ENCODE measurements at places on chromosomes 5 and 9.
A peak's percentile ranks its signal among the peaks of the same experiment; 100 is the strongest.

DNA sequence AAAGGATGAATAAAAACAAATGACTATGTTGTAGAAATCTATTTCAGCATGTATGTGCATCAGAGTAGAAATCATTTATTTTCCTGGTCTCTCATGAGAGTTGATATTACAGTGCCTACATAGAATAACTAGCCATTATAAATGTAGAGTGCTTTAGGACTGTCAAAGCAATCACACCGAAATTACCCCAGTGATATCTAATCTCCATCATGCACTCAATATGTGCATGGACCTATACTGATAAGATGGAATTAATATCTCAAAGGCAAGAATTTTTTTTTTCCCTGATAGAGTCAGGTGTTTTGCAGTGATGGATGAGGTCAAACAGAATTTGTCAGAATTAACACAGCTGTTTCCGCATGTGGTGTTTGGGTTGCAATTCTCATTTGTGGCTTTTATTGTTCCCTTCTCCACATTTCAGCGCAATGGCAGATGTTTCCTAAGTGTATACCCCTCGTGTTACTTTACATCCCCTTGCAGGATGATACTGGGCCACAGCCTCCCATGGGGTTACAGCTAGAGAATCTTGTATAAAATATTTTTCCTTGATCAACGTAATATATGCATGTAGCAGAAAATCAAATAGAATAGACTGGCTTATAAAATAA is 298.8 kb downstream of the RASEF start:
- no peak for DNase-seq

DNA sequence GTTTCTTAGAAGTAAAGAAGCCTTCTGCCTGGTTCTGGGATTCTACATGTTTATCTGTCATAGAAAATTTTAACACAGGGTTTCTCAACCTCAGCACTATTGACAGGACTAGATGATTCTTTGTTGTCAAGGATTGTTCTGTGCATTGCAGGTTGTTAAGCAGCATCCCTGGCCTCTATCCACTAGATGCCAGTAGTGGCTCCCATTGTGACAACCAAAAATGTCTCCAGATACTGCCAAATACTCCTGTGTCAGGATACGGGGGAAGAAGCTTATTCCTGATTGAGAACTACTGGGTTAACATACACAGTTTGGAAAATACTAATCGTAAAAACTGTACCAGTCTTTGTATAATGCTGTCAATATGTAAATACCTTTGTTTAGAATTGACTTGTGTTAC is 167.1 kb downstream of the NIPBL start:
- peak; percentile 17 for DNase-seq

DNA sequence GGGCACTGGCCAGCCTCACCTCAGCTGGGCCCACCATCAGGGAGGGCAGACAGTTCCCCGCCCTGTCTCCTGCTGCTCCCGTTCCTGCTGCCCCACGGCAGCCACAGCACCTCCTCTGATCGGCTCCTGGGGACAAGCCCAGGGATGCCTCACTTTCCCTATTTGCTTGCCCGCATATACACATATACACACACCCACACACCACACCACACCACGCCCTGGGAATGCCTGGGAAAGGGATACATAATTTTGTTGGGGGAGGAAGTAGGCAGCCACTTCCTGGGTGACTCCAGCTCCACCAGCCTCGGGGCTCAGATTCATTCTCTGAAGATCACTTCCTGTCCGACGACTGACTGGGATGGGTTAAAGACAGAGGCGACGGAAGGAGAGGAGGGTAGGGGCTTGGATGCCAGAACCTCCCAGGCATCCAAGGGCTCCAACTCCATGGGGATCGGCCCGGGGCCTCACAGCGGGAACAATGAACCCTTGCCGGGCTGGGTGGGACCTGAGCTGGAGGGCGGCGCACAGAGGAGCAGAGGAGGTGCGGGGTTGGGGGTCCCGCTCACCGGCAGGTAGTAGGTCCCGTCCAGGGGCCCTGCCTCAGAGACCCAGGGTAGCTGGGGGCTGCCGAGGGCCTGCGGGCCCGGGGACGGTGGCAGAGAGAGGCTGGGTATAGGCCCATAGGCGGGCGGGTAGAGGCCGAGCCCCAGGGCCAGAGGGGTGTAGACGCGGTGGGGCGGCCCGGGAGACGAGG is 2.0 kb upstream of the MZB1 start:
- peak; percentile 80 for DNase-seq

GRCh38 chr9:7489036-7489435 is 310.5 kb downstream of the DMAC1 start:
- no peak for DNase-seq

DNA sequence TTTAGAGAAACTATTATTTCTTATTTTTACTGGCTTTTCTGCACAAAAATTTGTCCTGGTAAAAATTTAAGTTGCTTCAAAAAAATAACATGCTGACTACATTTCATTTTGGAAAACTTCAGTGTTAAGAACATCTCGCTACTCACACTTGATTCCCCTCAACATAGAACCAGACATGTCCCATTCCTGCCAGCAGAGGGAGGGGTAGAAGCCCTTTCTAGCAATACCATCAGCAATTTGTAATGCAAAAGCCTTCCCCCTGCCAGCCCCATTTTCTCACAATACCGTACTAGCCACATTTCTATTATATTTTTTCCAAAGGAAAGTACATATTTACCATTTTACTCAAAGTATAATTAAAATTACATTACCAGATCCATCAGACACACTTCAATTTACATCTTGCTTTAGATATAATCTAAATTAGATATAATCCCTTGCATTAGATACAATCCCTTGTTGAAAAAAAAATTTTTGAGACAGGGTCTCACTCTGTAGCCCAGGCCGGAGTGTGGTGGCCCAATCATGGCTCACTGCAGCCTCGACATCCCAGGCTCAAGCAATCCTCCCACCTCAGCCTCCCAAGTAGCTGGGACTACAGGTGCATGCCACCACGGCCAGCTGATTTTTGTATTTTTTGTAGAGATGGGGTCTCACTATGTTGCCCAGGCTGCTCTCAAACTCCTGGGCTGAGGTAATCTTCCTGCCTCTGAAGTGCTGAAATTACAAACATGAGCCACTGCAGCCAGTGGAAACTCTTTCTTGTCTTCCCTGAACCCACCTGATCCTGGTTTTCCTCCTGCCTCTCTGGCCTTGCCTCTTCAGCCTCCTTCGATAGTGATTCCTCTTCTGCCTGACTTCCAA is 39.6 kb upstream of the IDNK start:
- peak; percentile 32 for DNase-seq

- DNase-seq = no peak
Observed at GRCh38 chr5:181242031-181242451, 1.7 kb downstream of the RACK1 start.

DNA sequence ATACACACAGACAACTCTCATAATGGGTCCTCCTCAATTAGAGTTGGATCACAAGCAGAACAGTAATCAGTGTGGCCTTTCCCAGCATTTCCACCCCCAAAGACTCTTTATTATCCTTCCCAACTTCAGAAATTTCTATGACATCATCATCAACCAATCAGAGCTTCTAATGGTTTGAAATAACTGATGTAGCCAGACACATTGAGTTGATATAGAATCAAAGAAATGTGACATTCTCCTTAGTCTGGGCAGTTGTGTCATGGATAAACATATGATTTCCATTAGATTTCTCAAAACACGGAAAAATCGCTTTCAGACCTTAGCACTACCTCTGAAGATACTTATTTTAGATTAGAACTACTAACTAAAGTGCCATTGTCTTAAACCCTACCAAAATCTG is 75.7 kb upstream of the NFIB start:
- DNase-seq = no peak

DNA sequence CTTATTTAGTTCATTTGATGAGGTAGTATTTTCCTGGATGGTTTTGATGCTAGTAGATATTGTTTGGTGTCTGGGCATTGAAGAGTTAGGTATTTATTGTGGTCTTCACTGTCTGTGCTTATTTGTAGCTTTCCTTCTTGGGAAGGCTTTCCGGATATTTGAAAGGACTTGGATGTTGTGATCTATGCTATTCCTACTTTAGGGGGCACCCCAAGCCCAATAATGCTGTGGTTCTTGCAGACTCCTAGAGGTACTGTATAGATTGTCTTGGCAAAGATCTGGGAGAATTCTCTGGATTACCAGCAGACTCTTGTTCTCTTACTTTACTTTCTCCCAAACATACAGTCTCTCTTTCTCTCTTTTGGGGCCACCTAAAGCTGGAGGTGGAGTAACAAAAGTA is 315.7 kb downstream of the MAT2B start:
- no peak for DNase-seq

DNA sequence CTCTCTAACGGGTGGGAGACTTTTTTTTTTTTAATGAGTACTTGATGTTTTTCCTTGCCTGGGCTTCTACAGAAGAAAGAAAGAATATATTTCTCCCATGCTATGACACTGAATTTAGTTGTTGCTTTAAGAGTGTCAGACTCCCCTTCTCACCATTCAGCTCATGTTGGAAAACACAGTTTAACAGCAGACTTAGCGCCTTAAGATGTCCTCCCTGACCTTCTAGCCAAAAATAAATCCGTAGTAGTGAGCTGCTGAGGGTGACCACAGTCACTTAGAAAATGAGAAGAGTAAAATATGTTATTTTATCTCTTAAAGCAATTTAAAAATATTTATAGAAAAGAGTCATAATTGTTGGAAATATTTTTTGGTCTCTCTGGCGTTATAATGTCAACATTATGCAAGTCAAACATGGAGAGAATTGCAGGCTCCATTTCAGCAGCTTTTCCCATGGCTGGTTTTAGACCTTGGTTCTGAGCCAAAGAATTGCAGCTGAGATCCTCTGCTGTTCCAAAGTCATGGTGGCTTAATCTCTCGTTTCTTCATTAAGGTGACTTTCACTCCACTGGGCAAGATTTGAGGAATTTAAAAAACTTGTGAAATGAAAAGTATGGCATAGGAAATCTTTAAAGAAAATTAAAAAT is 143.5 kb downstream of the GHR start:
- no peak for DNase-seq

DNA sequence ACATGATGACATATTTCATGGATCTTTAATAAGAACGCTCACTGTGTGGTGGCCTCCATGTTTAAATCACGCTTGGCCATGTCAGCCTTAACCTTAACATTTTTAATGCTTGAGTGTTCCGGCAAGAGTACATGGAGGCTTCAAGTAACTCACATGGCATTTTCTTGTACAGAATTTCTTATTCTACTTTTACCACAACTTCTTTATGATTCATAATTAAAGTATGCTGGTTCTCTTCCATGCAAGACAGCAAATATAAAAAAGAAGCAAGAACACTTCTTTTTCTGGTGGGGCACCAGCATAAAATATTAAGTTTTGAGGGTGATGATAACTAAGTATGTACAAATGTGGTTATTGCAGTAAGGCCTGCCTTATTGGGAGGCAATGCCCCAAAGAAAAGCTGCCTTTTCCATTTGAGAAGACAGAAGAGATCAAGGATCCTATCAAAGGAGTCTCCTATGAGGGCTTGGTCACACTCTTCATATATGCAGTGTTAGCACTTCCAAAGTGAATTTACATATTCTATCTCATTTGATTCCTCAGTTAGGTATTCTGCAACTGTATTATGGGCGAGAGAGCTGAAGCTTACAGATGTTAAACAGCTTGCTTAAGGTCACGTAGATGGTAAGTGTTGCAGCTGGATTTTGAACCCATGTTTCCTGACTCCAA is 382.7 kb upstream of the MEF2C start:
- no peak for DNase-seq

DNA sequence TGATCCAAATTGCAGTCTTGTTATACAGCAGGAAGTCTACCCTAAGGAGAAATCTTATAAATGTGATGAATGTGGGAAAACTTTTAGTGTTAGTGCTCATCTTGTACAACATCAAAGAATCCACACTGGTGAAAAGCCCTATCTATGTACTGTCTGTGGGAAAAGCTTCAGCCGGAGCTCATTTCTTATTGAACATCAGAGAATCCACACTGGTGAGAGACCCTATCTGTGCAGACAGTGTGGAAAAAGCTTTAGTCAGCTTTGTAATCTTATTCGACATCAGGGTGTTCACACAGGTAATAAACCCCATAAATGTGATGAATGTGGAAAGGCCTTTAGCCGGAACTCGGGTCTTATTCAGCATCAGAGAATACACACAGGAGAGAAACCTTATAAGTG is 10.4 kb downstream of the ZNF189 start:
- DNase-seq = no peak

- no peak for DNase-seq
Observed at GRCh38 chr5:14364096-14364495, 217.5 kb upstream of the OTULINL start.

- no peak for DNase-seq
Observed at GRCh38 chr9:68540712-68541535, at the start of gene TMEM252. TMEM252 (minus strand) TSS chr9:68540883; CDS start chr9:68540814, 69 bp downstream.

DNA sequence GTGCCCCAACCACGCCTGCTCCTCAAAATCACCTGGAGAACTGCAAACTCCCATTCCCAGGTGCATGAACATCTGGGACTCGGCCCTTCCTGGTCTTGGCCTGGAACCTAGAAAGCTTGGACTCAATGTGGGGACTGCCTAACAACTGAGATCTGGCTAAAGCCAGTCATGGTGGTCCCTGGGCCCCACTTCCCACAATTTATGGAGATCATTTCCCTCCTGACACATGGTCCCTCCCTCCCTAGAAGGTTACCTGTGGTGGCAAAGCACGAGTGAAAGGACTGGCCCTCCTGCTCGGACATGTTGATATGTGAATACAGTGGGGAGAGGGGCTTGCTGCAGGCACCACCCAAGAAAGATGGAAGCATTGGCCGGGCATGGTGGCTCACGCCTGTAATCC is 18.8 kb downstream of the BICD2 start:
- DNase-seq = no peak

DNA sequence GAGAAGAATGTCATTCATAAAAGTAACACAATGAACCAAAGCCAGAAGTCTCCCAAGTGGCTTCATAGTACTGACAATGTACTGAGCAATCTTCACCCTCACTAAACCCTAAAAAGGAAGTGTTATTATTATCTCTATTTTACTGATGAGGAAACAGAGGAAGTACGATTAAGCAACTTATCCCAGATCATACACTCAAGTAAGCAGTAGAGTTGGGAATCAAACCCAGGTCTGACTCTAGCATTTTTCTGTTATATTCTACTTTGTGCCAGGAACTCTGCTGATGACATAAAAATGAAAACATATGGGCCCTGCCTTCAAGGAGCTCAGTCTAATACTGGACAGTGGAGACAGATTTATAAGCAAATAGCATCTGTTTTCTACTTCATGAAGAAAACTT is 109.2 kb downstream of the RAPGEF6 start:
- DNase-seq = no peak

- DNase-seq = peak; percentile 69
Observed at GRCh38 chr9:22240619-22241018, 206.0 kb upstream of the DMRTA1 start.
